Kasumi-1 (cell line): ENCODE measurements at places on chromosomes 5 and 9.

- peak; percentile 41 for DNase-seq
These were observed 663.7 kb upstream of the MEF2C start for GRCh38 chr5:89546657-89547056.

- DNase-seq, result no peak
These were observed 234.8 kb upstream of the ELL2 start for GRCh38 chr5:96196407-96196806.

DNA sequence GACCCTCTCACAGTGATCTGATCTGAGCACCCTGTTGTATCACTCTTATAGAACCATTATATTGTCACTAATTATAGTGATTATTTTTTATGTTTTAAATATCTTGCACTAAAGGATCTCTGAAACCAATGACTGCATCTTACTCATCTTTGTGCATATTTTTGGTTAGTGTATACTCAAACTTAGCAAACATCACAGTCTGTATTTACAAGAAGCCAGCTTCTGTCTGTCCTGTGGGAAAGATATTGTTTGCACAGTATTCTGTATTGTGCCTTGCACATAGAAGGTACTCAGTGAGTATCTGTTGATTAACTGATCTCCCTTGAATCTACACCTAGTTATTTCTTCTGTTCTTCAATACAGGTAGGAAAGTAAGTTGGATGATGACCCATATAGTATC, 131.5 kb downstream of the PAM start:
- no peak for DNase-seq

DNA sequence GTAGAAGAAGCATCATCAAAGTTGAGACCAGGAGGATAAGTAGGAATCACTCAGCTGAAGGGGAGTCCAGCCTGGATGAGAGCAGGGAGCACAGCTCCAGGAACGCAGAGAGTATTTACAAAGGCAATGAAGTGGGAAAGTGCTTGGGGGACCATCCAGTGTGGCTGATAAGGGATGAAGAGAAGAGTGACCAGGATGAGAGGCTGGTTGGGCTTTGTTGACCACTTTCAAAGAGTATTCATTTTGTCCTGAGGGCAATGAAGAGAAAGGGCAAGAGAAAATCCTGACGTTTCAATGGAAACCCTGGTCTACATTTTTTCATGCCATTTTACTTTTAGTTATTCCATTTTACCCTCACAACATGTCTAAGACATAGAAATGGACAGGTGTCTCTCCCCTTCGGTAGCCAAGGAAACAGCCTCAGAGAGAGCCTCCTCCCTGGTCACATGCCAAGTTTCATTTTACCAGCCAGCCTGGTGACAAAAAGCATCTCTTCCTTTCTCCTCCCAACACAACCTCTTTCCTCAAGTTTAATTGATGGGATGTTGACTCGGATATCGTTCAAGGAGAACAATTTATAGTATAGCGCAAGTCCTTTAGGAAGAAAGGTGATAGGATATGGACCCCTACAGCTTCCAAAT, 492.7 kb upstream of the CLINT1 start:
- no peak for DNase-seq

DNA sequence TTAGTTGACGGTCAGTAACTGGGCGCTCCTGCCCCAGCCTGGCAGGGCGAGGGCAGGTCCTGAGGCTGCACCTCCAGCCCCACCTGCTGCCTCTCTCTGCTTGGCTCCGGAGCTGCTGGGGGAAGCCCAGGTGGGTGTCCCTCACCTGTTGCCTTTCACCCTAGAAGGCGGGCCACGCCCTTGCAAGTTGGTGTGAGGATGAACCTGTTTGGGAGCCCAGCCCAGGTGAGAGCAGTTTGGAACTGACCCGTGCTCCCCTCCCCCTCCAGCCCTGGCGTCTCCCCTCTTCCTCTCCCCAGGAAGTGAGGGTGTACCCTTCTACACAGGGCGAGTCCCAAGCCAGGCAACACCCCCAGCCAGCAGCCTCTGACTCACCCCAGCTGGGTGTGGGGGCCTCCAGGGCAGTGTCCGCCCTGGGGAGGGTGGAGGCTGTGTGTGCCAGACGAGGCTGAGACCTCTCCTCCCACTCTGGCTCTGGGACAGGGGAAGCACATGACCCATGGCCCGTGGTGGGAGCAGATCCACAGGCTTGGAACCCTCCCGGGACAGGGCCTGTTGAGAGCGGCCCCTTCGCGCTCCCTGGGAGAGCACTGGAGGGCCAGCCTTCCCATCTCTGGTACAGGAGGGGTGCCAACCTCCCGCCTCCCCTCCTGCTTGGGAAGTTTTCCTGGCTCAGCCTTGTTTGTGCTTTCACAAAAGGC, 10.4 kb downstream of the LRRC8A start:
- DNase-seq, result peak; percentile 51

- DNase-seq, result no peak
These were observed 277.3 kb downstream of the CDH9 start for GRCh38 chr5:26761045-26761444.

GRCh38 chr9:123482295-123482968, 126.4 kb downstream of the CRB2 start:
- DNase-seq, result no peak

DNA sequence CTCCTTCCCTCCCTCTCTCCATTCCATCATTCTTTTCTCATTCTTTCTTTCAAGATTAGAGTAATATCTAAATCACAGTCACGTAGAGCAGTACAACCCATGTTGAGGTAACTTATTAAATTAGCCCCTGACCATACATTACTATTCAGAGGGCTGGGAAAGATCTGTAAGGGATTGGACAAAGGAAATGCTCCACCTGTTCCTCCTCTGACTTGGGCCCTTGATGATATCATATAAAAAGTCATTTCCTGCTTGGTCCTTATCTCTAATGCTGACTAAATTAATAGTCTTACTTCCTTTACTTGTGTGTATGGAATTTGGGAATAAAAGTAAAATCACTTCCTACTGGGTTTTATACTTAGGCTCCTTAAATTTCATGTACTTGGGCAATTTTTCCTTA, 40.8 kb downstream of the SNX18 start:
- DNase-seq, result no peak

- DNase-seq, result no peak
These were observed 87.6 kb upstream of the CPLX2 start for GRCh38 chr5:175783739-175784138.

DNA sequence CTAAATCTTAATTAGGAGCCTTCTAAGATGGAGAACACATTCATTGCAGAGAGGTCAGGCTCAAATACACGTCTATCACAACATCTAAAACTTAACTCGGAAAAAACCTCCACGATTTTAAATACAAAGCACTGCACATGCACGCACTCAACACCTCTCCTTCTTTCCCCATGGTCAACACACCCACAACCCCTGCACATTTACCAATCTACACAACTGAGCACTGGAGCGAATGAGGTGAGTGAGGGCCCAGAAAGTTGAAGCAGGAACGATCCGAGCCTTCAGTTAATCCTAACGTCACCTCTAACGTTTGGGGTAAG, 278 bp upstream of the NIPSNAP3A start:
- no peak for DNase-seq

GRCh38 chr9:128025736-128026135, 41.4 kb downstream of the NAIF1 start:
- DNase-seq, result no peak

DNA sequence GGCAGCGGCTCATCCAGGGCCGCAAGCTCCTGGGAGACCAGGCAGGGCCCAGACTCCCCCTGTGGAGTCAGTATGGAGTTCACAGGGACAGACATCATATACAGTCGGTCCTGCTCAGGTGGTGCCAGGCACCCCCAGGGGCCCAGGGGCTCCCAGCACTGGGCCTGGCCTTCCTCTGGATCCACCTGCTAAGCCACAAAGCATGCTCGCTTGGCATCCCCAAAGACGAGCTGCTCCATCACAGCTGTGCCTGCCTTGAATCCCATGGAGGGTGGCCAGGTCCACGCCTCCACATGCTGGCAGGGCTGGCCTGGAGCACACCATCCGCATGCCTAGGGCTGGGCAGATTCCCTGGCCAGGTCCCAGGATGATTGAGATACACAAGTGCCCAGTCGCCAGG, 4.6 kb downstream of the BICD2 start:
- DNase-seq, result no peak

GRCh38 chr5:172543484-172544298, 89.4 kb upstream of the SH3PXD2B start:
- no peak for DNase-seq

DNA sequence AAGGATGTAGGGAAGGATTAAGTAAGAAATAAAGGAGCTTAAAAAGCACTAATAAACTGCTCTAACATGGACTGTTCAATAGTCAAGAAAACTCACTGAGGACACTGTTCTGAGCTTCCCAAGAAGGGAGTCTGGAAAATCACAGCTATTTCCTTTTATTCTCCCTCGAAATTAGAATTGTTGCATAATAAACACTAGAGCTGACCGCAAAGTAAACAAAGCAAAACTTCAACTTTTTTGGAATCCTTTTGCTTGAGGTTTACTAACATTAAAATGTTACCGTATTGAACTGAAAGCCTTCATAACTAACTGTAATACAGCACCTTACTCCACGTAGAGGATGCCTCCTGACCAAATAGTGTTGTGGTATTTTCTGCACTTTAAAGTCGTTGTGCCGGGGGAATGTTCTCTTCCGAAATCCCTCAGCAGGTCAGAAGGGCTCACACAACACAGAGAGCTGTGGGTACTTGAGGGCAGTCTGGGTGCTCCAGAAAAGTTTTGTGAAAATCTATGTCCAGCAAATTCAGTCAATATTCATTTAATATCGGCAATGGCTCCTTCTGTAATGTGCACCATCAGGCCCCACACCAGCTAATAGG, 59.2 kb downstream of the TTLL11 start:
- no peak for DNase-seq

GRCh38 chr5:160181965-160182622, 47.2 kb upstream of the FABP6 start:
- DNase-seq, result no peak

GRCh38 chr5:169757016-169757415, 119.9 kb downstream of the DOCK2 start:
- no peak for DNase-seq

DNA sequence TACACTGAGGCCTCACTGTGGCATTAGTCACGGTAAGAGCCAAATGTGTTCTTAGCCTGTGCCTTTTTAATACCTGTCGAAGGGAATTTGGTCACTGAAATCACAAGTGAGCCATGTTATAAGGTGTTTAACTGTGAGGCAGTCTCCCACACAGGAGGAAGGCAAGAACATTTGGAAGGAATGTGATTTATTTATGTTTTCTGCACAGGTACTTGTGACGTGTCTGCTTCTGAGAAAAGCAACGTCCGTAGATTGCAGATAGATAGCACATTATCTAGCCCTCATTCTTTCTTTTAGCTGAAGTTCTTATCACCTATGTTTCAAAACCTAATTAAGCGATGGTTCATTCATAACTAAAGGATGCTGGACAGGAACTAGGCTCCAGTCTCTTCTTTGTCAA, 19.0 kb upstream of the SMARCA2 start:
- no peak for DNase-seq

DNA sequence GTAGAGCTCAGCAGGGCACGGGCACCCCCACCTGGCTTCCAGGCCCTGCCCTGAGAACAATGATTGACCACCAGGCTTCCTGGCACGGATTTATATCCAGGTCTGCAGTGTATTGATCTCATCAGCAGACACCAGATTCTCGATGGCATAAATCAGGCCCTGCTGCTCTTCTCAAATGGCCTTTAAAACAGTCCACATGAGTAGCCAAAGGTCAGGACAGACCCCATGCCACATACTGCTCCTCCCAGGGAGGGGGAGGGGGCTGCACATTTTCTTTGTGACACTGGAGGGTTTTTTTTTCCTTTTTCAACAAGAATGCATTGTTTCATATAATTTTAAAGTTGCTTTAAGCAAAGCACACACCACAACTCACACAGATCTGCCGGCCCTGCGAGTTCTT, 85.4 kb downstream of the SEMA4D start:
- no peak for DNase-seq

DNA sequence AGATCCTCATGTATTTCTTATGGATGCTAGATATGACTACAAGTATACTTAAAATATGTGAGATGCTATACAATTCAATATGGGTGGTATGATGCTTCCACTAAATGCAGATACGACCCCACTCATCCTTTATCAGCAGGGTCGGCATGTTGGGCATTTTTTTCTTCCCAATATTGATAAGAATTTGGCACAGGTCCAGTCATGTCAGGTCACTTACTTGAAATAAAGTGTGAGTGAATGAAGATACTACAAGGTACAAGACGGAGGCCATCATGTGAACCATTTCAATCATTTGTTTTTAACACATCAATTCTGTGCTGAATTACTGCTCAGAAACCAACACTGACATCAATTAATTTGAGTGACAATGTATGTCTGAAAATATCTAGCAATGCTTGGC, 146.9 kb upstream of the GNA14 start:
- DNase-seq, result no peak

DNA sequence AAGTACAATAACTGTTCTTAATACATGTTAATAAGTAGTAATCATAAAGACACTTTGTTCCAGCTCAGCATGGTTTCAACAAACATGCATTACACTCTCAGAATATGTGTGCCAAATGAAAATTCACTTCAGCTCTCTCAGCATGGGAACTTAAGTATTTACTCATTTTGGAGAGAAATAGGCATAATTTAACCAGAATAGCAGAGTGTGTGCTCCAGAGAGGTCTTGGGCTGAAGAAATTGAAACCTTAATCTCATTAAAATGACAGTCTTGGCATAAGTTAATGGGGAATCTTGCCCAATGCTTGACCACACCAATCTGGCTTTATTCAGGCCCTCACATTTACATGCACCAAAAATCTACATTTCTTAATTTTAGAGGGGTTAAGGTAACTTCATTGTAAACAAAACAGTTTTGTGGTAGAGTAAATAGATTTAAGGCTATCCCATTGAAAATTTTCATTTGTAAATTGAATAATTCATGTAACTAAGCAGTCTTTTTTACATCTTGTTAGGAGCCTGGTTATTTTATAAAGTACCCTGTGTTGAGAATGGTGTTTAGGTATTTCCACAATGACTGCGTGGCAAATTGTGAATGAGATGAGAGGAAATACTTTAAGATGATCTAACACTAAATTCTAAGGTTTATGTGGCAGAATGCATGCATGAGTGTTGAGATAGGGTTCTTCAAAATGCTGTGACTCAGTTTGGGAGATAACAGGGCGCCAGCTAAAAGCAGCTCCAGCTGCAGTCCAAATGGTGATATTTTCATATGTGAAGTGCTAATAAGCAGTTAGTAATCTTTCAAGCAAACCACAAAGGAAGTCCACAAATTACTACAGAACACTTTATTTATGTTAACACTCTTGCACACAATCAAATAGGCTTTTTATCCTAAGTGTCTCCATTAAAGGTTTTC, 11.3 kb upstream of the LOX start:
- no peak for DNase-seq

- no peak for DNase-seq
These were observed 231.2 kb downstream of the CHSY3 start for GRCh38 chr5:130135506-130135905.

GRCh38 chr5:142920849-142921612, 150.9 kb downstream of the ARHGAP26 start:
- no peak for DNase-seq

GRCh38 chr9:135167356-135167755, 79.9 kb downstream of the OLFM1 start:
- no peak for DNase-seq

GRCh38 chr5:8523501-8523900, 654.6 kb downstream of the MTRR start:
- no peak for DNase-seq
